Left renal cortex interstitium (tissue), 4 donors: ENCODE measurements at places on chromosomes 6 and 20.

GRCh38 chr6:44057238-44057930 is 69.9 kb downstream of the MRPL14 start:
- no peak for DNase-seq

GRCh38 chr6:160949531-160949930 is 42.0 kb upstream of the MAP3K4 start:
- DNase-seq = no peak

DNA sequence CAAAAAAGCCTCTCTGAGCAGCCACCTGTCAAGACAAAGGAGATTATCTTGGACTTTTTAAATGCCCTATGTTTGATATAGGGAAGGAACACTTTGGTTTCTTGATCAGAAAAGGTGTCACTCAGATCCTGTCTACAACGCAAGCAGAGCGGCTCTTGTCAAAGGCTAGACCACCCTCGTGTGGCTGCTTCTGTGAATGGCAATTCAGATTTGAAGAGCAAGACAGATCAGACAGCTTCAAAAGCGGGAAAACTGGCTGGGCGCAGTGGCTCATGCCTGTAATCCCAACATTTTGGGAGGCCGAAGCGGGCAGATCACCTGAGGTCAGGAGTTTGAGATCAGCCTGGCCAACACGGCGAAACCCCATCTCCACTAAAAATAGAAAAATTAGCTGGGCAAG is 10.1 kb upstream of the NXT1 start:
- peak; percentile 28 for DNase-seq

DNA sequence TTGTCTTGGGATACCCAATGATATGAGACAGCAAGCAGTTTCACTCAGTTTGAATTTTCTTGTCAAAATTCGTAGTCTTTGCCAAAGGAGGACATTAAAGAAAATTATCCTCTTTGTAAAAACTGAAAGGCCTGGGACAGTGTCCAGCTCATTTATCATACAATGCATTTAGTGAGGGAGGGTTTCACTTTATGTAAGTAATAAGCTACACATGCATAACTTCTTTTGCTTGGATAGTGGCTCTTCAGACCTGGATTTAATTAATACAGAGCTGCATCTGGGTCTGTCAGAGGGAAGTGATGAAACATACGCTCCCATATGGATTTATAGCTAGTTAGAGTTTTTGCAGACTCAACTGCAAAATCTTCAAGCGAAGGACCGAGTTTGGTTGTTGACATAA is 175.6 kb downstream of the PHACTR1 start:
- DNase-seq = no peak

- no peak for DNase-seq
Measured at GRCh38 chr20:4713401-4713800, 8.3 kb upstream of the PRND start.

GRCh38 chr6:123715006-123715863 is 78.5 kb upstream of the TRDN start:
- DNase-seq = no peak
